ENCODE measurements at places on chromosomes 2 and 18.

GRCh38 chr2:177334940-177335543, 57.5 kb upstream of the AGPS start:
- H3K4me1 ChIP-seq, result peaks cover 19% of the 10 kb centered on the region
- H3K27me3 ChIP-seq, result no peaks in the 10 kb centered on the region
- no peak overlapping the region for H3K4me3 ChIP-seq
- H3K27ac ChIP-seq, result no peak overlapping the region
- DNase-seq, result no peak

- peaks cover 12% of the 10 kb centered on the region for H3K36me3 ChIP-seq
- no peak overlapping the region for H3K27ac ChIP-seq
- H3K4me3 ChIP-seq, result no peak overlapping the region
- H3K27me3 ChIP-seq, result peaks cover 3% of the 10 kb centered on the region
- no peak for DNase-seq
Measured at GRCh38 chr18:35577045-35577848, 4.3 kb upstream of the GALNT1 start.

DNA sequence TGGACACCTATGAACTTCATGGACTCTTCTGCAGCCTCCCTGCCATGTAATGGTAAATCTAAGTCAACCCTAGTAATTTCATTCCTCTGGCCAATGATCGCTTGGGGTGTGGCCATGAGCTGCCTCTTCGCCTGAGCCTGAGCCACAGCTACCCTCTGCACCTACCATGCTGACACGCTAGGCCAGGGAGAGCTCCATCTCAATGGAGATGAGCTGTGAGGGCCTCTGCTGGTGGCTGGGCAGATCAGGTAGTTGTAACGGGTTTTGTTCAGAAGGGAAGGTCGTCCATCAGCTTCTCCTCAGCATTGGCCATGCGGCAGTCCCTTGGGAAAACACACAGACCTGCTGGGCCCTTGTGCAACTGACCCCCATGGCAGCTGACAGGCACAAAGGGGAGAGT, 24.4 kb downstream of the MPHOSPH10 start:
- H3K4me1 ChIP-seq, result peaks cover 6% of the 10 kb centered on the region
- H3K27ac ChIP-seq, result no peak overlapping the region
- no peak overlapping the region for H3K4me3 ChIP-seq
- H3K27me3 ChIP-seq, result peaks cover 8% of the 10 kb centered on the region

- no peak overlapping the region for H3K4me3 ChIP-seq
- H3K27me3 ChIP-seq, result peaks cover 82% of the 10 kb centered on the region
- H3K36me3 ChIP-seq, result no peaks in the 10 kb centered on the region
- no peak for DNase-seq
- no peak overlapping the region for H3K27ac ChIP-seq
Measured at GRCh38 chr2:20663196-20664070, 3.5 kb upstream of the GDF7 start.

DNA sequence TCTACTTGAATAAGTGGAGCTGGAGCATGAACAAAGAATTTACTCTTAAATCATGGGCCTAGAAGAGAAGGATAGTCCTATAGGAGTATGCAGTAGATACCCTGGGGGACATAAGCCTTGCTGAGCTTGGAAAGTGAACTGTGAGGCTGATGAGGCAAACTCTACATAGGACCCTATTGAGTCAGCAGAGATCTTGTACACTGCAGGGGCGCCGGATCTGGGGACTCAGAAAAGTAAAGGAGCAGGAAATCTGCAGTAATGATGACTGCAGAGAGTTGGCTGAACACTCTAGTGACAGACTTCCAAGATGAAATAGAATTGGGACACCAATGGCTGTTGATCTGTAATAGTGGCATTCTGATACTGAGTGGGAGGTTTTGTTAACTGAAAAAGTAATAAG, 543.7 kb downstream of the XIRP2 start:
- H3K4me1 ChIP-seq, result no peaks in the 10 kb centered on the region
- no peak overlapping the region for H3K27ac ChIP-seq
- H3K36me3 ChIP-seq, result no peaks in the 10 kb centered on the region
- no peak for DNase-seq

DNA sequence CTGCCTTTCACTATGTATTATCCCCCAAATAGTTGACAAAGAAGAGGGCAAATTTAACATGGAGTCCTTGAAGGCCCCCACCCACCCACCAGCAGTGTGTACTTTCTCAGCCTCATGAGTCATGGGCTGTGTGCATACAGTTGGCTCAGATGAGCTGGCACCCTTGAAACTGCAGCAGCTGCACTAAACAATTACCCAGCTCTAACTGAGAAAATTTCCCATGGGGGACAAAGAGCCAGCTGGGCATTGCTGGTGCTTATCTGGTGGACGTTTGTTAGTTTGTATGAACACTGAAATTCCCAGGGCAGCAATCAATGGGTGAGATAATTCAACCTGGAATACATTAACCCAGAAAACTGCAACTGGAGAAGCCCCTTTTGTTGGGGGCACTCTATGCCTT, 131.7 kb downstream of the GCA start:
- no peak for DNase-seq
- no peak overlapping the region for H3K27ac ChIP-seq
- no peaks in the 10 kb centered on the region for H3K4me1 ChIP-seq
- H3K4me3 ChIP-seq, result no peak overlapping the region
- H3K27me3 ChIP-seq, result peaks cover 4% of the 10 kb centered on the region

DNA sequence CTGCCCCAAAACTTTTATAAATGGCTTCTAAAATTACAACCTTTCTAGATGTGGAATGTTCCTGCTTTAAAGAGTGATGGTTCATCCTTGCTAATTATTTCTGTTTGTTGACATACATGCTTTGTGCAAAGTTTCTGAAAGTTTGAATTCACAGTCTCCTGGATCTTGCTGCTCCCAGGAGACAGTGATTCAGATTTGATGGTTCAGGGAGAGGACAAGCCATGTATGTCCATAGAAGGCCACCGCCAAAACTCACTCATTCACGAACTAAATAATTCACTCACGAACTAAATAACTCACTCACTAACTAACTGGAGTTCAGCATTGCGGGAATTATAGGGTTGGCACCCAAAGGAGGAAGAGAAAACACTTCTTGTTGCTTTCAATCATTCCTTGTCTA, 416.5 kb upstream of the ZEB2 start:
- no peaks in the 10 kb centered on the region for H3K27me3 ChIP-seq
- H3K4me1 ChIP-seq, result no peaks in the 10 kb centered on the region
- H3K36me3 ChIP-seq, result no peaks in the 10 kb centered on the region
- no peak for DNase-seq
- H3K4me3 ChIP-seq, result no peak overlapping the region

DNA sequence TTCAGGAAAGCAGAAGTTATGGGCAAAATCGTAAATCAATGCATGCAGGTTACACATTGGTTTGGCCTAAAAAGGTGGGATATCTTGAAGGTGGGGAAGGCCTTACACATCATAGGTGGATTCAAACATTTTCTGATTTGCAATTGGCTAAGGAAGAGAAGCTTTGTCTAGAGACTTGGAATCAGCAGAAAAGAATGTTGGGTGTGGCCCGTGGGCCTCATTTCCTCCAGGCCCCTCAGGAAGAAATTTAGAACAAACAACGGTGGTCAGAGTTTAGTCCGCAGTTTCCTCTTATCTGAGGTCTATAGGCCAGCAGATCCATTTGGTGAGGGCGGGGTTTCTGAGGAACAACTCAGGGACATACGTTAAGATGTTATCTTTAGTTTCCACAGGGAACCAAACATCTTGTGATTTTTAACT, 50.9 kb upstream of the AFF3 start:
- no peaks in the 10 kb centered on the region for H3K36me3 ChIP-seq
- H3K4me3 ChIP-seq, result no peak overlapping the region
- no peak for DNase-seq
- peaks cover 2% of the 10 kb centered on the region for H3K27me3 ChIP-seq
- no peaks in the 10 kb centered on the region for H3K4me1 ChIP-seq

DNA sequence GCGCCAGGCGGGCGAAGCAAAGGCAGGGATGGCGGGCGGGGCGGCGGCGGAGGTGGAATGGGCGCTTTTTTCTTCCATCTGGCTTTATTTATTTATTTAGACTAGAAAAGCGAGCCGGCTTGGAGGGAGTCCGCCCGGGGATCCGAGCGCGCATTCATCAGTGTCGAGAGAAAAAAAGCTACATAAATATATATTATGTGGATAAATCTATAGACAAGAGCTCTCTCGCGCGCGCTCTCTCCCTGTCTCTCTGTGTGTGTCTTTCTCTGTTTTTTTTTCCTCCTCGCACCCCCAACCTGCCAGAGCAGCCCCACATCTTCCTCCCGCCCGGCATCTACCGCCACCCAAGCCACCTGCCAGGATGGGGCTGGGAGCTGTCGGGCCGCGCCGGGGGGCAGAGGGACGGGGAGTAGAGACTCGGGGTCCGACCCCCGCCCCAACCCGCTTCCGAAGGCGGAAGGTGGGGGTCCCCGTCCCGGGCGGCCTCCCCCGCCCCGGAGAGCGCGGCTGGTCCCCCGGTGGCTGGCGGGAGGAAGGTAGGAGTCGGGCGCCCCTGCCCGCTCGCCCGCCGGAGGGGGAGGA, 972 bp upstream of the CELF4 start:
- no peak for DNase-seq
- peak overlapping the region; percentile 30 for H3K4me3 ChIP-seq
- H3K36me3 ChIP-seq, result peaks cover 2% of the 10 kb centered on the region
- no peak overlapping the region for H3K27ac ChIP-seq
- peaks cover 67% of the 10 kb centered on the region for H3K27me3 ChIP-seq

DNA sequence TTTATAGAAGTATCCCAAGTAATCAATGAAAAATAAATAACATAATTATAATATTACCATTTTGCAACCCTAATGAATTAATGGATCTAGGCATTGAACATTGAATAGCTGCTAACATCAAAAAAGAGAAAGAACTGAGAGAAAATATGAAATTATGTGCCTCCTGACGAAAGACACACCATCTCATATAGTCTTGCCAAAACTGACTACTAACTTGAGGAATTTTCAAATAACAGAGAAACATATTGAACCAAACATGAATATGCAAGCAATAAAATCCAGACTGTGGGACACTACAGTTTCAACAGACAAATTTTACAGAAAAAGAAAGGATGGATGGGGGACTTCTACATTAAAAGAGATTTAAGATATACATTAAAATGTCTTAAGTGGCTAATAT, 165.7 kb downstream of the WDPCP start:
- H3K36me3 ChIP-seq, result no peaks in the 10 kb centered on the region
- no peak overlapping the region for H3K27ac ChIP-seq
- DNase-seq, result no peak

- DNase-seq, result no peak
- no peaks in the 10 kb centered on the region for H3K4me1 ChIP-seq
- H3K4me3 ChIP-seq, result no peak overlapping the region
- no peaks in the 10 kb centered on the region for H3K27me3 ChIP-seq
Measured at GRCh38 chr18:42649331-42650035, 466.0 kb downstream of the RIT2 start.

GRCh38 chr2:76204048-76204447, 493.3 kb upstream of the GCFC2 start:
- DNase-seq, result no peak
- H3K36me3 ChIP-seq, result no peaks in the 10 kb centered on the region
- H3K27me3 ChIP-seq, result no peaks in the 10 kb centered on the region
- H3K27ac ChIP-seq, result no peak overlapping the region

GRCh38 chr18:49608366-49609255, 46.8 kb downstream of the LIPG start:
- H3K4me3 ChIP-seq, result no peak overlapping the region
- no peak for DNase-seq
- peaks cover 2% of the 10 kb centered on the region for H3K4me1 ChIP-seq
- no peaks in the 10 kb centered on the region for H3K36me3 ChIP-seq
- no peak overlapping the region for H3K27ac ChIP-seq

DNA sequence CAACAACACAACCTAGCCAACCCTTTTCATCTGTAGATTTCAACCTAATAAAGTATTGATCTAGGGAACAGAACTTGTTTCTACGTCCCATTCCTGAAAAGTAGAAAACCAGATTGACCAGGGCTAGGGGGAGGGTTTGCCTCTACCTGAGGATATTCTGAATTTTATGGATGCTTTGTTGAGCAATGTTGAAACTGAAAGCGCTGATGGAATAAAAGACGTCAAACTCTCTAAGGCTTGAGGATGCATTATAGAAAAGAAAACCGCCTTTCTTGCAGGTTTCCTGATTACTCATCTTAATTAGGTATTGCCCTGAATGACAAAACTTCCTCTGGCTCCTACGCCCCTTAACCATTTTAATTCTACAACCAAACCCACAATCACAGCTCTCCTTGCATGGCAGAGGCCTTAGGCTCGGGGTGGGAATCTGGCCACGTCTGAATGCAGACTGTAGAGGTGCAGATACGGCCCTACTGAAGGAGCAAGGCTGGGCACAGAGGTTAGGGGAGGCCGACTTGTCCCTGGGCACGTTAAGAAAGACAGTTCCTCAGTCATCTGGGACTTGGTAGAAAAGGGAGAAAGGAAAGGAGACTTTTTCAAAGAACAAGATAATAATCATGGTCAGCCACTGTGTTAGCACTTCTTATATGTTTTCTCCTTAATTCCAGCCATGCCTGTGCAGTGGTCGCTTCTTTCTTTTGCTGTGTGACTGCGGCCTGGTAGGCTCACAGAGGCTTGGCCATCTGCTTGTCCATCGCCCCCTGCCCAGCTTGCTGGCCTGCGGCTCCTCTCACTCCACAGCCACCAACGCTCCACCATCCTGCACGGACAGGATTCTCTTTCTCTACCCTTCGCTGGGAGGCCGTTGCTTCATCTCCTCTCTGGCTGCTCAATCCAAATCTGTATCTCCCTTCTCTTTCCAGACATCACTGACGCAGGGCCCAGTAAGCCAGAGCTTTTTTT, 209.5 kb downstream of the VAPA start:
- no peaks in the 10 kb centered on the region for H3K4me1 ChIP-seq
- no peak overlapping the region for H3K27ac ChIP-seq
- no peak for DNase-seq
- no peaks in the 10 kb centered on the region for H3K36me3 ChIP-seq
- H3K4me3 ChIP-seq, result no peak overlapping the region
- peaks cover 7% of the 10 kb centered on the region for H3K27me3 ChIP-seq

GRCh38 chr2:124035001-124035400, 9.9 kb downstream of the CNTNAP5 start:
- no peak overlapping the region for H3K27ac ChIP-seq
- no peaks in the 10 kb centered on the region for H3K36me3 ChIP-seq
- no peak overlapping the region for H3K4me3 ChIP-seq
- no peaks in the 10 kb centered on the region for H3K27me3 ChIP-seq
- DNase-seq, result no peak
